MM.1S (cell line): ENCODE measurements at places on chromosomes 4 and X.
A peak's percentile ranks its signal among the peaks of the same experiment; 100 is the strongest.

DNA sequence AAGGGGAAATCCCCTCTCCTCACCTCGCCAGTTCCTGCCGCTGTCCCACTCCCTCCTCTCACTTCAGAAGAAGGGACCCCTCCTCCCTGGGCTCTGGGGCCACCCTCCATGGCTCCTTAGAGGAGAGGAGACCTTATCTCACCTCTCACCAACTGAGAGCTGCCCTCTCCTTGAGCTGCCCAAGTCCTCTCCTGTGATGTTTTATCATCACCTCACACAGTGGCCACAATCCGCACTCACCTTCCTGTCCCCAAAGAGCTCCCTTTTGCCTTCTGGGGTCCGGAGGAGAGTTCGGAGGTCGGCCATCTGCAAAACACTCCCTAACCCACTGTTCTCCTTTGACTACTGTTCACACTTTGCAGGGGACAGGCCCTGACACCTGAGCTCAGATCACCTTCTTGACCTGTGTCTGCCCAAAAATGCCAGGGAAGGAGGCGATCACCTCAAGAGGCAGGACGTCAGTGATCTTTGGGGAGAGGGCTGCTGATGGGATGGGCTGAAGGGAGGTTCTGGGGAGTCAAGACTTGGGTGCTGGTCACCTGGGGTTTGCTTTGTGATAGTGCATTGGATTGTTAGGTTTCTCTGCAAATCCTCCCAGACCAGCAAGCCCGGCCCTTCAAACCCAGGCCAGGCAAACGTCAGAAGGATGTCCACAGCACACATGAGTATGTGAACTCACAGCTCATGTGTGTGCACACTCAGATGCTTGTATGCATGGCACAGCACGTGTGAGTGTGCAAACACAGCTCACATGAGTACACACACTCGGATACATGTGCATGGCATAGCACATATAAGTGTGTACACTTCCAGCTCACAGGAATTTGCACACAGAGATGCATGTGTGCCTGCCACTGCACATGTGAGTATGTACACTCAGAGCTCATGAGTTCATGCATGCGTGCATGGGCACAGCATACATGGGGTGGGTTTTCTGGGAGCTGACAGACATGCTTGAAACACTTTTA, 41.8 kb downstream of the HTRA3 start:
- DNase-seq, result no peak

DNA sequence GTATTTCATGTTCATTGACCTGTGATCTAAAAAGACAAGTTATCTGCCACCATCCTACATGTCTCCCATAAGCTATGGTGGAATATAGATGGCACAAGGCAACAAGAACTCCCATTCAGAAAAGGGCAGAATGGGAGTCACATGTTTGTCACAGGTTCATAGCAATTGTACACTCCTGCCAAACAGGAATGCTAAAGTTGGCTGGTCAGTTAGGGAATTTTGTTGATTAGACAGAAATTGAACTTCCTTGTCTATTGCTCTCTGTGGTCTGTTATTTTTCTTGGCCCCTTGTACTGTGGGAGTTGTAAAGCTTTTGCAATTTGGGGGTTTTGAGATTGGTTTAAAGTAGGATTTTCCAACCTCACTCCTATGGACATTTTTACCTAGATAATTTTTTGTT, 101.7 kb upstream of the SOD3 start:
- DNase-seq, result no peak

DNA sequence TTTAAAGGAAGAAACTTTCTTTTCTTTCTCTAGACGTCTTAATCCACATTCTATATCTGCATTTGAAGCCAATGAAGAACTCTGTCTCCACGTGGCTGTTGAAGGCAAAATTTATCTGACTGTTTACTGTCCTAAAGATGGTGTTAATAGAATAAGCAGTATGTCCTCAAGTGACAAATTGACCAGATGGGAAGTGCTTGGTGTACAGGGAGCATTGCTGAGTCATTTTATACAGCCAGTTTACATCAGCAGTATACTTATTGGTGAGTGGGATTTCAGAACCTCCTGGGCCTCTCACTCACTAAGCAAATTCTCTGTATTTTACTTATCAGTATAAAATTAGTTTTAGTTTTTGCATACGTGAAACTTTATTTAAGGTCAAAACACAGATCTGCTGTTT, 33.7 kb downstream of the ADAD1 start:
- no peak for DNase-seq

DNA sequence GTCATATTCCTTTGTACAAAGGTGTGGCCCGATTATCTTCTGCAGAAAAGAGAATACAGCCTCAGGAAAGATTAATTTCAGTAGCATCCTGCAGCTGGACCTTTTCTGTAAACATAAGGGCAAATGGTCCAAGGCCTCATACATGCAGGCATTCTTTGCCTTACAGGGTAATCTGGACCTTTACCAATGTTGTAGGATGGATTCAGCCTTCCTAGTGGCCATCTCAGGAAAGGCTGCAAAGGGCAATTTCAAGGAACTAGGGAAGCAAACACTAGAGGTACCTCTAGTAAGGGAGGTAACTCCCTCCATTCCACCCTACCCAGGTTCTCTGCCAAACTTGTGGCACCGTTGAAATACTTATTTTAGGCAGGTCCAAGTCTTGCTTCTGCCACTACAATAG, 43.0 kb downstream of the UGT2B28 start:
- DNase-seq, result no peak

- no peak for DNase-seq
Observed at GRCh38 chrX:150644422-150644821, 48.8 kb upstream of the MTMR1 start.

GRCh38 chr4:124973716-124974115, 261.2 kb upstream of the ANKRD50 start:
- DNase-seq, result no peak

DNA sequence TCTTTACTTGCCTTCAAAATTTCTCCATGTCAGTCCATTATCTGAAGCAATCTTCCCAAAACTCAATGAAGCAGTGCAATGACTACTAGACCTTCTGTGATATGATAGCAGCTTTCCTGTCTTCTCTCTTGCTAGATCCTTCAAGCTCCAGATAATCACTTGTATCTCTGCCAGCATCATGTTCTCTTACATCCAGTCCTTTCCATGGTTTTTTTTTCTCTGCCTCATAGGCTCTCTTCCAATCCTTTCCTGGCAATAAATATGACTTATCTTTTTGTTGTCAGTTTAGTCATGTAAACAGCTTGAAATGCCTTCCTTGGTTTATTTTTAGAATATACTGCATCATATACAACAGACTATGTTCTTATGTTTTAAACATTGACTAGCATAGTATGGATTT, 193.5 kb downstream of the CFAP299 start:
- DNase-seq, result no peak

- DNase-seq, result no peak
Observed at GRCh38 chrX:132668178-132668577, 179.3 kb upstream of the MBNL3 start.

- DNase-seq, result no peak
Observed at GRCh38 chrX:79146640-79147390, 2.3 kb downstream of the GPR174 start.

GRCh38 chrX:121581885-121582284, 534.5 kb downstream of the GLUD2 start:
- no peak for DNase-seq

- DNase-seq, result no peak
Observed at GRCh38 chr4:122700178-122700725, 32.3 kb upstream of the BBS12 start.

- no peak for DNase-seq
Observed at GRCh38 chr4:102809691-102810090, 17.7 kb downstream of the UBE2D3 start.

- DNase-seq, result peak; percentile 39
Observed at GRCh38 chr4:63528256-63528991, 880.8 kb downstream of the TECRL start.

DNA sequence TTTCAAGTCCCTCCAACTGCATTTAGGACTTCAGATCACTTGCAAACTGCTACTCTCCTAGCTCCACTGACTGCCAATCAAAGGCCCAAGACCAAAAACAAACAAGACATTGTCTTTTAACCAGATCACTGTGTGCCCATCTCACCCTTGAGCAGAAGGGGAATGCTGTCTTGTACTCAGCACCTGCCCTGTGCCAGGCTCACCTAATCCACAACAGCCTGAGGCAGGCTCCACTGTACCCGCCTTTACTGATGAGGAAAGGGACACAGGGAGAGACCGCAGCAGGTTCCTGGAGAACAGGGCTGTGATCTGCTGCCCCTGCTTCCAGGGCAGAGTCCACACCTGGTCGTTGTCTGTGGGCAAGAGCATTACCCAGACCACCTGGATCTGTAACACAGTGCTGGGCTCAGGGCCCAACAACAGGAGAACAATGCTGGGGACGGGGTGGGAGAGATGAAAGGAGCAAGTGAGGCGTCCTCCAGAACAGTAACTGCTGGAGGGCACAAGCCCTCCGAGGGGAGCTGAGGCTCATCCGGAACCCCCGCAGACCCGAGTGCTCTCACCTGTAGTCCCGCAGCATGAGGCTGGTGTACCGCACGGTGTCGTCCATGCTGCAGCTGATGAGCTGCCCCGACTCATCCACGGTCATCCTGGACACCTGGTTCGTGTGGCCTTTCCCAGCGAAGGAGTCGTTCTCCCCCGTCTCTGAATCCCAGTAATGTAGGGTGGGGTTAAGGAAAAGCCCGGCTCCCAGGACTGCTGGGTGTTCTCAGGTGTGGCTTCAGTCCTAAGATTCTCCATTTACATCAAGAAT, 33.9 kb downstream of the WDR1 start:
- no peak for DNase-seq

GRCh38 chr4:182018691-182019090, 224.5 kb upstream of the TENM3 start:
- DNase-seq, result peak; percentile 7

GRCh38 chr4:45438047-45438446, 685.8 kb downstream of the GABRG1 start:
- no peak for DNase-seq

DNA sequence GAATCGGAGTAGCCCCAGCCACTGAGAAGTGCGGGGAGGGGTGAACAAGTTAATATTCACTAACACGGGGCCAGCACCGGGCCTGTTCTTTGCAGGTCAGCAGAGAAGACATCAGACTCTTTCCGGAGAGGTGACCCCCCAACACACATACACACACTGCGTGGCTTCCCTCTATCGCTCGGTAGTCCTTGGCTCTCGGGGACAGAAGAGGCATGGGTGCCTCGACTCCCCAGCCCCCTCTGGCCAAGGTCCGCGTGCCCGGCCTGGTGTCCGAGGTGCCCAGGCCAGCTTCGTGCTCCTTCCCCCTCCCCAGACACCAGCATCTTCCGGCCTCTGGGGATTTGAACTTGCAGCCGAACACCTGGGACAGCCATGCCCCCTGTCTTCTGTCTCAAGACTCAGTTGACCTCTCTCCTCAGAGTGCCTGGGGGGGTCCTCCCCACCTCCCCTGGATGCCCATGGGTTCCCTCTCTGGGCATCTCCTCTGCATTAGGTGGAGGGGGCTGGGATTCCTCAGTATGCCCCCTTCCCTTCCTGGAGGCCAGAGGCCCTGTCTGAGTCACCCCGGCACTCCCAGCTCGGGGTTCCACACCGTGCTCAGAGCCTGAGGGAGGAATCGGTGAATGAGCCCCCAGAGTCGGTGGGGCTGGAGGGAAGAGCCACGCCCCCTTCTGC, 104.5 kb downstream of the SORCS2 start:
- DNase-seq, result no peak

DNA sequence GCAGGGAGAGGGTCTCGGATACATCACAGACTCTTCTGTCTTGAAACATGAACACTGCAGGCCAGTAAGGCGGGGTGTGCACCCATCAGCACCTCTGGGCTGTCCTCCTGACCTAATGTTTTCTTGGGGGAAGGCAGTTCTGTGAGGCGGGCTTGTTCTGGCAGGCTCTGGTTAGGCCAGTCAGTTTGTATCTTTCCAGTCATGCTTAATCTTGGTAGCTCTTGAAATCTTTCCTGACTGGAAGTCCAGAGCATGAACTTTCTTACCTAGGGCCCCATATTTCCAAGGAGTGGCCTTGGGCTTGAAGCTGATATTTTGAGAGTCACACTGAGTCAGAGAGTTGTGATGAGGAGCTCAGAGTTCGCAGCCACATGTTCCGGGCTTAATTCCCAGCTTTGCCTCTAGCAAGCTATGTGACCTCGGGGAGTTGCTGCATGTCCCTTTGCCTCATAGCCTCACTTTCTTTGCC, 54.2 kb upstream of the RASSF6 start:
- DNase-seq, result no peak

GRCh38 chr4:176393306-176394013, 73.7 kb downstream of the SPCS3 start:
- no peak for DNase-seq

DNA sequence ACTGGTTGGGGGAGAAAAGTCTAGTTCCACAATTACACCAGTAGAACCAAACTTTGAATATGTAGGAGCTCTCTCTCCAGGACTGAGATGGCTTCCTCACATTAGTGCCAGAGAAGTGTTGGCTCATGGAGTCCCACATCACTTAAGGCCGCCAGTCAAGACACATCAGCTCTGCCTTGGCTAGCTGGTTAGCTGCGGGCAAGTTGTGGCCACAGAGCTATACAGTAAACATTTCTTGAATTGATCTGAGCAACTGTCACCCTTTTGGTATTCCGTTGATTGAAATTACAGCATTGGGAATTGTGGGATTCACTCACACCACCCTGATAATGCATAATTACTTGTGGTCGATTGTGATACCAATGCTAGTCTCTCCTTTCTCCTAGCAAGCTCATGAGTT, 76.2 kb downstream of the LNX1 start:
- no peak for DNase-seq

DNA sequence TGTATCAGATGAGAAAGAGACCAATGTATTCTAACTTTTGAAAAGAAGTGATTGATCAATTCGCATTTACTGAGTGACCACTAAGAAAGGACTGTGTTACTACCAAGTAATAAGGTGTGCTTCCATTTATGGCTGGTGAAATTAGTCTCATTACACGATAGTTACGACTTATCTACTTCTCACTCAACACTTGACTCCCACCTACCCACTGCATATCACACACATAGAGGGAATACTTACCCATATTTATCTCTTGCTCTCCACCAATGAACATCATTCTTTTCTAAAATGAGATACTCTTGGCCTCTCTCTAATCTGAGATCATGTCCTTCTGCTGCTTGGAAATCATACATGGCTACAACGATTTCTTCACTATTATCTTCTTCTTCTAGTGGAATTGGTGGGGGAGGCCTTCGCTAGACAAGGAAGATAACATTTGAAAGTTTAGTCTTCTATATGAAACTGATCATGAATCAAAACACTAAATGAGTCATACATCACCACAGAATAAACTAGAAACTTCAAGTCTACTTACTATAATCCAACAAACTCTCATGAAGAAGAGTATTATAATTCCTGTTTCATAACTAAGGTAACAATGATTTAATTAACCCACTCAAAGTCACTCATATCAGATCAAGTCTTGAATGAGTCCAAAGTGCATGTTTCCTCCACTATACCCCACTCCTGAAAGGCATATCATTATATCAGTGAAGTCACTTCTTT, 33.7 kb upstream of the TXK start:
- DNase-seq, result no peak
